GM03348 (cell line): ENCODE measurements at places on chromosomes 2 and 18.
A peak's percentile ranks its signal among the peaks of the same experiment; 100 is the strongest.

GRCh38 chr18:58674863-58675472 lies 3.7 kb downstream of the MALT1 start:
- no peak for DNase-seq

DNA sequence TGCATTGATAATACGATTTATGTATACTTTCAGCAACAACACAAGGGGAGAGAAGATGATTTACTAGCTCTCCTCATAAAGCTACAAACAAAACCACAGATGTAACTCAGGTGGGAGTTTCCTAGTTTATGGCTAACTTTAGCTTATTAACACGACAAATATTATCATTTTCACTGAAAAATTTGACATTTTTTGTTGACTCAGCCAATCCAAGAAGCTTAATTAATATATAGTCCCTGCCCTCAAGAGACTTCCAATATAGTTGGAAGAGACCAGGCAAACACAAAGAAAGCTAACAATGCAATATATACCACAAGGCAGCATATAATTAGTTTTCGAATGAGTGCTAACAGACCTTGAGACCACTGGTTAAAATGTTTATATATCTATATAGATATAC lies 775 bp downstream of the WDR12 start:
- DNase-seq = no peak

- DNase-seq = no peak
Observed at GRCh38 chr2:50515638-50516037, 516.3 kb downstream of the NRXN1 start.

- no peak for DNase-seq
Observed at GRCh38 chr2:234747032-234747431, 204.8 kb upstream of the SH3BP4 start.

DNA sequence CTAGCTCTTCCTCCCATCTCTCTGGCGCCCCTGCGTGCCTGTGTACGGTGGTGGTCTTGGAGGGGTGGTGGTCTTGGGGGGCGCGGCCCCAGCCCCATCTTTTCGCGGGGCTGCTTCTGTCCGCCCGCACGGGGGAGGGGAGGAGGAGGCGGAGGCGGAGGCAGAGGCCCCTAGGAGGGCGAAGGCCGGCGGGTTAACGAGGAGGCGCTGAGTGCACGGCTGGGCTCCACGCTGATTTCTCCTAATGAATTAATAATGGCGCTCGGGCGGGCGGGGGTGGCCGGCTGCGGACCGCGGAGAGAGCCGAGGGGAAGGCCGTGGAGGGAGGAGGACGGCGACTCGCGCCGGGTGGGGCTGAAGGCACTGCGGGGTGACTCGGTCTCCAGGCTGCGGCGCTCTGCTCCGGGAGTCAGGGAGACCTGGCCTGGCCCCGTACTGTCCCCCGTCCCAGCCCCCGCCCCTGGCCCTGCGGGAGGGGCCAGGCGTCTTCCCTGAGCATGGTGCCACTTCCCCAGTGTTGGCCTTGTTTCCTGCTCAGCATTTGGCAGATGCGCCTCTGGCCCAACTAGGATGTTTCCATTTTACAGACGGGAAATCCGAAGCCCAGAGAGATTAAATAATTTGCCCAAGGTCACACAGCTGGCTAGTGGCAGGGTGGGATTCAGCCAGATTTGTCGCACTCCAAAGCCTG lies 6.0 kb downstream of the GAREM2 start:
- peak; percentile 72 for DNase-seq

DNA sequence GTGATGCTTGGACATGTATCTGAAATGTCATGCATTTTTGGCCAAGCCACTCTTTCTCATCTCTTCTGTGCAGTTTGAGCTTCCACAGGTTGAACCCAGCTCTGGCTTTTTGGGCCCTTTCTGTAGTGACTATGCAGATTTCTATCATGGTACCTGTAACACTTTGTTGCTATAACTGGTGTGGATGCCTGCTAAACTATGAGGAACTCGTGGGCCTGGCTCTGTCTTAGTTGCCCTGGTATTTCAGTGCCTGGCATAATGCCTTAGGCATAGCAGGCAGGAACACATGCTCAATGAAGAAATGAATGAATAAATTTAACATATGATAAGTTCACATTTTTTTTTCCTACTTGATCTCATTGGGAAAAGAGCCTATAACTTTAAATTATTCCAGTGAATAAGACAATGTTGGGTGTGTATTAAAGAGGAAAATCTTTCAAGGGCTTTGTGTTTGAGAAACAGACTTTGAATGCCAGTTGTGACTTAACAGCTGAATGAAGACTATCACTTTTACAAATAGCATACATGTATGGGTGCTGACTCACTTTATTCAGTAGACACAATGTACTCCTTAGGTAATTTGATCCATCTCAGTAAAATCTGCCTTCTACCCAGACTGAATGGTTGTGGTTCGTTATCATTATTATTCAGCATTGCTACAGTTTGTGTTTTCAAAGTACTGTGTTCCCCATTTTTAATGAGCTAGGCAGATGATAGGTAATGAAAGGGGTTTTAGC lies 86.4 kb upstream of the MAP4K3 start:
- peak; percentile 85 for DNase-seq

DNA sequence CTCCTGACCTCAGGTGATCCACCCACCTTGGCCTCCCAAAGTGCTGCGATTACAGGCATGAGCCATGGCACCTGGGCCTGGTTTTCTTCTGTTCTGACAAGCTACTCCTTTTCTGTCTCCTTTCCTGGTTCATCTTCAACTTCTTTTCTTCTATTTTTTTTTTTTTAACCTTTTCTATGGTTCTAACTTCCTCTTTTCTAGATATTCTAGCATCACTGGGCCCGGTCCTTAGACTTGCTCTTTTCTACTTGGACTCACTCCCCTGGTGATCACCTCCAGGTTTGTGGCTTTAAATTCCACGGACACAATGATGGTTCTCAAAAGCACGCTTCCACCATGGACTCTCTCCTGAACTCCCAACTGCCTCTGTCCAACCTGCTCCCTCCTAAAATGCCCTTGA lies 2.0 kb downstream of the EIF2AK2 start:
- DNase-seq = no peak

GRCh38 chr2:84550916-84551315 lies 34.6 kb downstream of the DNAH6 start:
- no peak for DNase-seq
